Stimulated activated CD4-positive, alpha-beta T cell treated with anti-CD3 and anti-CD28 coated beads, Interleukin-1b, Interleukin-23, amount 100 ng/mL, for 48 hours (primary cell): ENCODE measurements at places on chromosomes 5 and 9.
A peak's percentile ranks its signal among the peaks of the same experiment; 100 is the strongest.

- DNase-seq = no peak
Observed at GRCh38 chr5:89293810-89294209, 410.8 kb upstream of the MEF2C start.

- no peak for DNase-seq
Observed at GRCh38 chr9:15889555-15889954, 336.7 kb downstream of the CCDC171 start.

DNA sequence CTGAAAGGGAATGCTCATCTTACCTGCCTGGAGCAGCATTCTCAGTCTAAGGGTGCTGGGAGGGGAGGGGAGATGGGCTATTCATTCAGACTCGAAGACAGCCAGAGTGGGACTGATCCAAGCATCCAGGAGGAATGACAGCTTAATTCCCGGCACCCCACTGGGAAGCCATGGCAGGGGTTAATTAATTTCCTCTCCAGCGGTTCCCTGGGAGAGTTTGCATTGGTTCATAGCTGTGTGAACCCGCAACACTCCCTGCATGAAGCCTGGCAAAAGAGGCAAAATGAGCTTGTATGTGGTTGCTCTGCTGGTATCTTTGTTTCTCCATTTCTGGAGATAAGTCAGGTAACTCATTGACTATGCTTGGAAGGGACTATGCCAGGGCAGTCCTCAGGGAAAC is 401.0 kb upstream of the SLC24A2 start:
- DNase-seq = no peak

GRCh38 chr9:16268067-16268881 is 602.2 kb downstream of the BNC2 start:
- no peak for DNase-seq

DNA sequence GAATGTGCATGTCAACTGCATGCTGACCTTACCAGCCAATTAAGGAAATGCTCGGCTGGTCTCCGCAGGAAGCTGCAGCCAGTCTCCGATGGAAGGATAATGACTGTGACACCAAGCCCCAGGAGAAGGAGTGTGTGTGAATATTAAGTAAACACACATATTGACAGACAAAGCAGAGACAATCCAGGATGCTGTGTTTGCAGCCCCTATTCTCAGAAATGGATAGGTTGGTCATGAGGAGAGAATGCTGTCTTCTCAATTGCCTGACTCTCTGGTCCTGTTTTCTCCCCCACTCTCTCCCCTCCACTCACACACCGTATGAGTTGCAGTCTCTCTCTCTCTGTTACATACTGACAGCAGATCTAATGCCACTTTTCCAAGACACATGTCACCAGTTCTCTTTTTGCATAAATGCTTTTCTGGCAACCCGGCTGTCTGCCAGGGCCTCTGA is 85.7 kb downstream of the EPB41L4A start:
- DNase-seq = no peak

DNA sequence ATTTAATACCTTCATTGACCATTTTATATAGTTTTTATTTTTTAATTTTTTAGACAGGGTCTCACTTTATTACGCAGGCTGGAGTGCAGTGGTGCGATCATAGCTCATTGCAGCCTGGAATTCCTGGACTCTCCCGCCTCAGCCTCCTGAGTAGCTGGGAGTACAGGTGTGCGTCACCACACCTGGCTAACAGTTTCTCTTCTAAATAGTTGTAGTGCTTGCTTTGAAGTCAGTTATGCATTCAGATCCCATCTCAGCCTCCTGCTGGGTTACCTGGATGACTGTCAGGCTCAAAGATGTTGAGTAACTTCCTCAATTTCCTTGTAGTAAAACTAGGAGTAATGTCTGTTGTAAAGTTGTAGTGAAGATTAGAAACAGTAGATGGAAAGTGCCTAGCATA is 21.4 kb downstream of the SNX18 start:
- no peak for DNase-seq

DNA sequence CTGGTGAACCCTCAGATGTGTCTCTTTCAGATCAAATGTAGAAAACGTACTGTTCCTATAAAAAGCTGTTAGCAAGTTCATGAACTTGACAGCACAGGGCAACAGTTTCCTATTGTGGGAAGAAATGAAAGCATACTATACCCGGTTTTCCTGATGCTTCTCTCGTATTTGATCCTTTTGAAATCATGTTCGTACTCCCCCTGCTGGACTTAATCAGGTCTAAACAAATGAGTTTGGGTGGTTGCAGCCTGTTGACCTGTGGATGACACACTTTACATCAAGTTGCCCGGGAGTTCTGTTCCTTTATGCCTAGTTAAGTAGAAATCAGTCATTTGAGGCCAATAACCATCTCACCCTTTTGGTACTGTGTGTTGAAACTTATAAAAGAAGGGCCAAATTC is 1992.3 kb downstream of the MAT2B start:
- no peak for DNase-seq

GRCh38 chr5:21665524-21665923 is 1187.6 kb downstream of the CDH12 start:
- DNase-seq = no peak

GRCh38 chr9:34203275-34203991 is 24.6 kb downstream of the UBAP1 start:
- no peak for DNase-seq

DNA sequence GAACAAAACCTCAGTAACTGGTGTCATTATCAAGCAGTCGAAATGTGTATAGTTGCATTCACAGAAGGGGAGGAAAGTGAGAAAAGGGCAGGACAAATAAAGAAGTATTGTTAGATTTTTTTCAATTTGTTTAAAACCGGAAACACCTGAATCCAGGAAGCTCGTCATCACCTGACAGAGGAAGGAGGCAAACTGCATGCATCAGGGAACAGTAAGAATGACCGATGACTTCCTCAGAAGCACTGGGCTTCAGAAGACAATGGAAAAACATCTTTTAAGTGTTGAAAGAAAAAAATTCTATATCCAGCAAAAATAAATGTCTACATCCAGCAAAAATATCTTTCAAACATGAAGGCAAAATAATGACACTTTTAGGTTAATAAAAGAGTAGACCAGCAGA is 29.5 kb downstream of the PLEKHG4B start:
- no peak for DNase-seq

- no peak for DNase-seq
Observed at GRCh38 chr5:134455466-134455865, 43.8 kb upstream of the CDKN2AIPNL start.

- no peak for DNase-seq
Observed at GRCh38 chr5:66849803-66850202, 253.6 kb downstream of the MAST4 start.

- DNase-seq = no peak
Observed at GRCh38 chr5:142913728-142914338, 143.7 kb downstream of the ARHGAP26 start.

DNA sequence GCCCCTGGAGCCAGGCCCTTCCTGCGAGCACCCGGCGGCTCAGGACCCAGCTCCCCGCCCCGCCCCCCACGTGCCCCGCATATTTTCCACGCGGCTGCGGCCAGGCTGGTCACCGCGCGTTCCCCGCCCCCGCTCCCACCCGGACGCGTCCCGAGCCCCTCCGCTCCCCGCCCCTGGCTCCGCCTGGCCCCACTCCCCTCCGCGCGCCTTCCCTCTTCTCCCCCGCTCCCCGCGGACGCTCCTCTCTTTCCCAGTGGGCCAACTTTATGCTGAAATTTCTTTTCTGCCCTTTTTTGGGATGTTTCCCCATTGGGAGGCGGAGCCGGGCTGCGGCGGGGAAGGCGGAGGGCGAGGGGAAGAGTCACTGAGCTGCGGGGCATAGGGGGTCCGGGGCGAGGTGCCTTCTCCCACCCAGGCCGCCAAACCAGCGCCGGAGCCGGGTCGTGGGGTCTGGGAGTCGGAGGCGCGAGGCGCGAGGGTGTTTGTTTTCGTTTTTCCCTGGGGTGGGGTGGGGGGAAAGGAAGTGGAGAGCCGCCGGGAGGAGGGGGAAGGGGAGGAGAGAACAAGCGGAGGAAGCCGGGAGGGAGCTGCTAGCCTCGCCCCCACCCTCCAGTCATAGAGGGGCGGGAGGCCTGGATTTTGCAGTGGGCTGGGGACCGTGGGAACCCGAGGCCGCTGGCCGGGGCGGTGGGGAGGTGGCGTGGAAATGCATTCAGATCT is 1.0 kb upstream of the TPM2 start:
- peak; percentile 17 for DNase-seq

- no peak for DNase-seq
Observed at GRCh38 chr9:124190761-124191160, 67.0 kb upstream of the NEK6 start.

DNA sequence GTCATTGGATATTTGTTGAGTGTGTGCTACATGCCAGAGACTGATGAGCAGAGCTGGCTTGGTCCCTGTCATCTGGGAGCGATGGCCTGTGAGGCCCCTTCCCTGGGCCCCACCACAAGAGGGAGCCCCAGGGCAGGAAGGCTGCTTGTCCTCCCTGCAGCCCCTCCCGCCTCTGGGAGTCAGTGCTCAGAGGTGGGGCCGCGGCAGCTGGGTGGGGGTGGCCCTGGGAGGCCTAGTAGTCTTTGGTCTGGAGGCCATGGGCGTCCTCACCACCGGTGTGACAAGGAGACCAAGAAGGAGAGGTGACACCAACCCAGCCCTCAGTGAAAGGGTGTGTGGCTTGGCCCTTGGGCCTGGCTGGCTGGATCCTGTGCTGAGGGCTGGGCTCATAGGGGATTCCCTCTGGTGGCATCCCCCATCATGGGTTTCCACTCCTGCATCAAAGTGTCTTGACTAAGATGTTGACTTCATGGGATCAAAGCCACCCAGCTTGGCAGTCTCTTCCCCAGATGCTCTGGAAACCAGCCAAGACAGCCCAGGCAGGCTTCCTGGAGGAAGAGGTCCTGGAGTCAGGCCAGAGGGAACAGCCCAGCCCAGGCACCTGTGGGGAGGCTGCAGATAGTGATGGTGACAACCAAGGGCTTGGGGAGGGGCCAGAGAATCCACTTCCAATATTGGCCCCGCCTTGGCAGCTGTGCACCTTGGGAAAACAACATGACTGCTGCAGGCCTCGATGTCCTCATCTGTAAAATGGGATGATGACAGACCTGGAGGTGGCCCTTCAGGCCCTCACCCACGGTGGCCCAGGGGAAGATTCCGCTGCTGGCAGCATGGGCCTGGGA is 166.7 kb downstream of the GAPVD1 start:
- peak; percentile 31 for DNase-seq

DNA sequence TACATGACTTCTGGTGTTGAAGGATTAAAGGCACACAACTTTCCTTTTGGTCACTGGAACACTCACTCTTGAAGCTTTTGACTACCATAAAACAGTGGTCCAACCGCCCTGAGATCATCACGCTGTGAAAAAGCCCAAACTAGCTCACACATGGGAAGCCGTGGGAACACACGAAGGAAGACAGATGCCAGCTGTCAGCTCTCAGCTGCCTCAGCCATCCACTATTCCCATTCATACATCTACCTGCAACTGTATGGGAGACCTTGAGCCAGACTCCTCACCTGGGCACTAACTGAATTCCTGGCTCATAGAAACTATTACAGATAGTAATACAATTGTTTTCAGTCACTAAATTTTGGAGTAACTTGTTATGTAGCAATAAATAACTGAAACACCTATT is 246.1 kb downstream of the MSX2 start:
- no peak for DNase-seq
